ENCODE measurements at places on chromosomes 7 and 10. TPM values are rescaled to one million over a fixed set of nuclear protein-coding genes. Genes with fewer than 3 reads are reported as not detected.

GRCh38 chr10:85874208-85874607 lies 492.4 kb downstream of the GRID1 start:
- ATAC-seq: no peak

DNA sequence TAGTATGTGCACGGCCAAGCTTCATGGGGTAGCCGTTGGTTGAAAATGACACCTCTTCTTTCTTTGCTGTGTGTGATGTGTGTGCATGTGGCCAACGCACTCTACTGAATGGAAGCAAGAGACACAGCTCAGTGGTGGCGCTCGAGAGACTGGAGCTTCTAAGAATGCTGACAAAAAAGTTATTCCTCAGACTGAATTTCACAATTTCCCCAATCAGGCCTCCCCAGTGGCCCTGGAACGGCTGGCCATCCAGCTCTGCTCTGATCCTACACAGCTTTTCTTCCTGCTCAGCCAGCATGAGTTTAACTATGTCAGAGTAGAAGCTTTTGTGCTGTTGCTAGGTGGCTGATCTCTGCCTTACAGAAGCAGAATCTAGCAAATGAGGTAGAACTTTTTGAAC lies 186.7 kb upstream of the PLXDC2 start:
- ATAC-seq: peak; percentile 90

DNA sequence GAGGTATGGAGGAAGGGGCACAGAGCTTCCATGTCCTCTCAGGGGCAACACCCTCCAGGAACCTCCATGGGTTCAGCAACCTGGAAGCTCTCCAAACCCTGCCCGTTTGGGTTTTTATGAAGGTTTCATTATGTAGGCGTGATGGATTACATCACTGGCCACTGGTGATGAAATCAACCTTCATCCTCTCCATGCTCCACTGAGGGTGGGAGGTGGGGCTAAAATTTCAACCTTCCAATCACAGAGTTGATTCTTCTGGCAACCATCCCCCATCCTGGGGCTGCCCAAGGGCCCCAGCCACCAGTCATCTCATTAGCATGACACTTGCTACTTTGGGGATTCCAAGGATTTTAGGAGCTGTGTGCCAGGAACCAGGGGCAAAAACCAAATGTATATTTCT lies 90.1 kb downstream of the TEX36 start:
- no peak for ATAC-seq

GRCh38 chr7:154906201-154906600 lies 96.7 kb downstream of the PAXIP1 start:
- ATAC-seq: no peak

GRCh38 chr10:42654419-42654818 lies 16.0 kb upstream of the ZNF33B start:
- no peak for ATAC-seq

GRCh38 chr10:89390476-89391225 lies 1.8 kb upstream of the IFIT1 start:
- no peak for ATAC-seq

- ATAC-seq: no peak
Observed at GRCh38 chr10:96548589-96548988, 34.9 kb upstream of the TLL2 start.

GIMAP1 gene
- total RNA-seq: 7.5 TPM

- ATAC-seq: no peak
Observed at GRCh38 chr7:30998180-30998579, 34.4 kb downstream of the GHRHR start.

COL1A2 gene
- 252 TPM for total RNA-seq

DNA sequence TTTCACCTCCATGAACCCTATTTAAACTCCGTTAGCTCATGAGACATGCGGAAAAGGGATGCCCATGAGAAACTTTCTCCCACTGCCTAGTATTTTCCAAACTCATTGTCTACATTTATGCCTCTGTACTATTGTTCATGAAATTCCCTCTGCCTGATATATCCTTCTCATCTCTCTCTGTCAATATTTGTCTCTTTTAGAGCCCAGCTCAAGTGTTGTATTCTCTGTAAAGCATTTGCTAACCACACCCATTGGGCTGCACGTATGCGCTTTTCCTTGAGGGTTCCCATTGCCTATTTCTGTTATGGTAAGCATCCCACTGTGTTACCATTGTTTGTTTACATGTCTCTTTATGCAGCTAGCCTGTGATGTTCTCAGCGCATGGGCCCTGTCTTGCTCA lies 211.4 kb downstream of the MDFIC start:
- ATAC-seq: no peak

- no peak for ATAC-seq
Observed at GRCh38 chr10:29576681-29577080, 58.1 kb downstream of the SVIL start.

DNA sequence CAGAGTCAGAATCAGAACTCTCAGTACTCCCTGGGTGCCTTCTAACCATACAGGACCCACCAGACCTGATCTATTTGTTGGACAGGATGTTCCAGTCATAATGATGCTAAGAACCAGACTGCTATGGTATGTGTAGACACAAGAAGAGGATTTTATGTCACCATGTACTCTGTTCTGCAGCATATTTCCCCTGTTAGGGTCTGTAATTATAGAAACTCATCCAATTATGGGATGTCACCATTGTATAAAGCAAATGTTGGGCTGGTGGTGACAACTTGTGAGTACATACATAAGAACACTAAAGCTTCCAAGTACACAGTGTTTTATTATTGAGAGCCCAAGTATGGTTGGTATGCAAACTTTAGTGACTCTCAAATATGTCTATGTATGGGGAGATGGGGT lies 67.1 kb upstream of the AGBL3 start:
- ATAC-seq: peak; percentile 78

DNA sequence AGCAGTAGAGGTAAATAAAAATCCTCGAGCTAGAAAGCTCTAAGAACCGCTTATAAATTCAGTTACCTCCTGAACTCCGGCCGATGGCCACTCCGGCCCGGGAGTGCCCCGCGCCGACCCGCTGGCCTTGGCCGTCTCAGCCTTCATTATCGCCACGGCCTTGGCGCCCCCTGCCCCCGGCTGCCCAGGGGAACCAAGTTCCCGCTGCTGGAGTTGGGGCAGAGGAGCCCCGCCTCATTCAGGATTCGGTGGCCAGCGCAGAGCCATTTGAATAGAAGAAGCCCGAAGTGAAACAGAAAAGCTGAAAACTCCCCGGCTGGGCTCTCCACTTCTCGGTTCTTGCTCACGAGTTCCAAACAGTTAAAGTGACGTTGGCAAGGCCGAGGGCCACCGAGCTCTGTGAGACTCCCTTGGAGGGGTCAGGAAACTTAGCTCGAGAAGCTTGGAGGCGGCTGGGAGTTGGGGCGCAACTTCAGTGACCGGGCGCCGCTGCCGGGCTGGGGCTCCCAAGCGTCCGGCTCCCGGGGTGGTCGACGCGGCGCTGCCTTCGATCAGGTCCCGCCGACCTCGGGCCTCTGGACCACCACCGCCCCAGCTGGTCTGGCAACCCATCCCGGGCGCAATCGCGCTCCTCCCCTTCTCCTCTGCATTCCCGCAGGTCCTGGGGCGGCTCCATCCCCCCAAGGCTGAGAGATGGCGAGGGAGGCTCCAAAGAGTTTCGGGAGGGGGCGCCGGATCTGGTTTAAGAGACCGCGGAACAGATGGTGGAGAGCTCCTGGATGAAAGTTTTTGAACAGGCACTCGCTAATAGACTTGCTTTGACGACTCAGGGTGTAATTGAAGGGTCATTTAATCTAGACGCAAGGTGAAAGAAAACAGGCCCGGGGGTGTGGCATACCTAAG lies 5.8 kb upstream of the FEZF1 start:
- ATAC-seq: no peak

GRCh38 chr10:124944982-124945381 lies 3.1 kb downstream of the ZRANB1 start:
- peak; percentile 59 for ATAC-seq

GRCh38 chr10:5949009-5949759 lies 28.2 kb downstream of the IL15RA start:
- no peak for ATAC-seq

GRCh38 chr10:60819271-60819670 lies 41.0 kb downstream of the CDK1 start:
- ATAC-seq: no peak

MYL7 gene
- total RNA-seq: not detected

DNA sequence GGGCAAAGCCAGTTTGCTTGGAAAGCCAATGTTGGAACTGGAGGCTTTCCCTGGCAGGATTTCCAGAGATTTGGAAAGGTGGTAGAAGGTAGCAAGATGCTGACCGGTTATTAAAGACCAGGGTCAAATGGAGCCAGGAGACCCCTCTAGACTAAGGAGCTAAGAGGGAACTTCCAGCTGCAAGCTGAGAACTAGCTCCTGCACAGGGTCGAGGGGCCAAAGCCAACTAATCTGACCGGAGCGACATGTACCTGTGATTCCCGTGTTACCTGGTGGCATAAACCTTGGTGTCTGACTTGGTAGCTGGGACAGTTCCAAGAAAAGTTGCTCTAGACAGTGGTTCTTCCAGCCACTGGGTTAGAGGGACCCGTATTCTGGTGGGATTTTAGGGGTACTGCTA lies 41.8 kb downstream of the SPDYE5 start:
- ATAC-seq: no peak

GRCh38 chr10:104483582-104483981 lies 129.9 kb downstream of the CFAP58 start:
- ATAC-seq: no peak

DNA sequence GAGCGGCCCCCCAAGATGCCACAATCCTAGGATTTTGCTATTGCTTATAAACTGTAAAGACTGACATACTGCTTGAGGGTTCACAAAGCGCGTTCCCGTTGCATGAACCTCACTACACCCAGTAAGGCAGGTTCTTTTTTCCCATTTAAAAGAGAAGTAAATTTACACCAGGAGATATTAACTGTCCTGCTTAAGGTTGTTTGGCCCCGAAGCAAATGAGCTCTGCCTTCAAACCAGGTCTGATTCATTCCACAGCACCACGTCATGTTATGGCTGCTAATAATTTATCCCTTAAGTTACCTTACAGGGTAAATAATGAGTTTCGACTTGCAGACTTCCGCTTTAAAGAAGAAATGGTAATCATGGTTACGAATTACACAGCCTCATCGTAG lies 559 bp upstream of the FKBP14 start:
- ATAC-seq: peak; percentile 3

DNA sequence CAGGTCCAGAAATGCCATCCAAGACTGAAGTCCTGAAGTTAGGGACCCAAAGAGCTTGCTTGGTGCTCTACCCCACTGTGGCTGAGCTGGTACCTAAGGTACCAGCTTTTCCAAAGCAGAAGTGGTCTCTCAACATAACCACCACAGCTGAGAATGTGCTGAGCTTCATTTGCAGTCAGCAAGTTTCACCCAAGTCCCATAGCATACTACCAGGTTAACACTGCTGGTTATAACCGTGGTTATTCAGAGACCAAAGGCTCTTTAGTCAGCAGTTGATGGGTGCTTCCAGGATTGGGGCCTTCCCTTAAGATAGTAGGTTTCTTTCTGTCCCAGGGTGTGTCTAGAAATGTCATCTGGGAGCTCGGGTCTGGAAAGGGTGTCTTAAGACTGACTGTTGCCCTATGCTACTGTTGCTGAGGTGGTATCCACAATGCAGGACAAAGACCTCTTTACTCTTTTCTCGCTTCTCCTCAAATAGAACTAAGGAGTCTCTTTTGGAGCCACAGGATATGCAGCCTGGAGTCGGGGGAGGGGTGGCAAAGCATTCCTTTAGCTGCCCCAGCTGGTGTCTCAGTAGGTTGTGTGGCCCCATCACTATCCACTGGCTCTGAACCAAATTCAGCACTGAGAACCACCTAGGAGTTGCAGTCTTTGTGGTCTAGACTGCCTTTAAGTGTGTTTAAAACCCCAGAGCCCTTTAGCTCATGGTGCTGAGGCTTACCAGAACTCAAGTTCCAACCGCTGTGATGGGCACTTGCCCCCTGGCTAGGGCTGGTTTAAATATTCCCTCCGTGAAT lies 354.9 kb upstream of the SEMA3C start:
- ATAC-seq: no peak

ANKRD61 gene
- not detected for total RNA-seq

TMEM184A gene
- total RNA-seq: 1.5 TPM

DNA sequence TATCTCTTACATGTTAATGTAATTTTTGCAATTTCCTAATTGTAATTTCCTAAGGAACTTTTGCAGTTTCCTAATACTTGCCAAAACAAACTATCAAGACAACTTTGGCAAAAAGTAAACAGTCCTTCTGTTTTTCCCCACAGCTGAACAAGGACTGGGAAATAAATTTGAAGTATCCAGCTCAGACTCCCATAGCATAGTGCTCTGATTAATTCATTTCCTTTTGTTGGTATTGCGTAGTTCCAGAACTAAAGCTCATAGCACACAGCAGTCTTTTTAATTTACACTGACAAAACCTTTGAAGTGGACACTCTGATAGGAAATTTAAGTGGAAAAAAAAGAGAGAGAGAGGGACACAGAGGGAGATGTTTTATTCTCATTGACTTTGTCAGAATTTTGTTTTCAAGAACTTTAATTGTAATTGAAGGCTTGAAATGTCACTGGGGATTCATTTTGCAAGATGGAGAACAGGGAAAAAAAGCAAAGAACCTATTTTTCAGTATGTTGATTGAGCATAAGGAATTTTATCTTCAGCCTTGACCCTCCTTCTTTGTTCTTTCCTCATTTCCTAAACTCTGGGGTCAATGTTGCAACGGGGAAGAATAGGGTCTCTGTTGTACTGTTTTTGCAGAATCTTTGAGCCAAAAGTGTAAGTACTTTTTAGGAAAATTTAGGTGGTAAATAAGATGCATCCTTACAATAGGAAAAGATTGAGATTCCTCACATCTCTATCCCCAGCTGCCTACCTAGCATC lies 232.2 kb upstream of the NPSR1 start:
- ATAC-seq: no peak

DNA sequence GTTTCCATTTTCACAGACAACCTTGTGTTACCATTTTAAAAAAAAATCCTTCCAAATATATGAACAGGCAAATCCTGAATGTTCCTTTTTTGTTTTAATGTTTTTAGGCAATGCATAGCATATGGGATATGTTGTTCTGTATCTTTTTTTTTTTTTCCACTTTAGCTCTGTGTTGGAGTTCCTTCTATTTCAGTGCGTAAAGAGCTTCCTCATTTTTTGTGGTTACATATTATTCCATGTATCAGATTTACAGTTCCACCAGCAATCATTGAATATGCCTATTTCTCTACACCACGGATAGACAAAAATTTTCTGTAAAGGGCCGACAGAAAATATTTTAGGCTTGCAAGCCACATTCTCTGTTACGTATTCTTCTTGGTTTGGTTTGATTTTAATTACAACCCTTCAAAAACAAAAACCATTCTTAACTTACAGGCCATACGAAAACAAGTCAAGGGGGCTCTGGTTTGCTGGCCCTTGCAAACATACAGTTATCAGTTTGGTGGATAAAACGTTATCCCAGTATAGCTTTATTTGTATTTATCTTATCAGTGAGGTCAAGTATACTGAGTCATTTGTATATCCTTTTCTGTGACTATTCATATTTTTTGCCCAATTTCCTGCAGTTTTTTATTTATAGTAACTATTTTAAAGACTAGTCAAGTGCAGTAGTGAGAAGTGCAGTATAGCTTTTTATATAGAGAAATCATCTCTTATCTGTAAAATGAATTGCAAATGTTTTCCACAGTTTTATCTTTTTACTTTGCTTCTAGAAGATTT lies 55.7 kb downstream of the RALA start:
- ATAC-seq: no peak

All from gastroesophageal sphincter (tissue), 4 donors.